Pancreas (tissue), 10 donors: ENCODE measurements at places on chromosomes 1 and 21. TPM values are rescaled to one million over a fixed set of nuclear protein-coding genes. Genes with fewer than 3 reads are reported as not detected.
A peak's percentile ranks its signal among the peaks of the same experiment; 100 is the strongest.

Gene SLC6A9
- 6.4 TPM for total RNA-seq

Gene FCRL5
- 0.12 TPM for total RNA-seq

Gene OPRD1
- total RNA-seq: 0.03 TPM

Gene TRIM17
- total RNA-seq: 0.67 TPM

Gene CD244
- total RNA-seq: not detected

Gene CCDC18
- total RNA-seq: 1.4 TPM

Gene CELSR2
- 4.5 TPM for total RNA-seq

Gene CDK18
- 7.7 TPM for total RNA-seq

Gene LCE1F
- total RNA-seq: not detected

DNA sequence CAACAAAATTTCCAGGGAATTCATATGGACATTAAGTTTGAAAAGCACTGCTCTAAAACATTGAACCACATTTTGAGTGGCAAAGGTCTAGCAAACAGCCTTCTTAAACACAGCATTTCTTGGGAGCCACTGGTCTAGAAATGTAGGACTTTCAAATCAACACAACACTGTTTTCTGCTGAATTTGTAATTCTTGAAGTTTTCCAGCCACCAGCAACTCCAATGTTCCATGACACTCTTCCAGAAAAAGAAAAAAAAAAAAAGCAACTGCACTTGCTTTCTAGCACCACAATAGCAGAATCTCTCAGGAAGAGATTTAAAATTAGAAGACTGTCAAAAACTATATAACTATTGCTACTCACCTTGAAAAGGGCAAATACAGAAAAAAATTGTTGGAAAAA is 4.5 kb downstream of the SYDE2 start:
- DNase-seq: no peak
- peak overlapping the region; percentile 16 for H3K27ac ChIP-seq
- H3K27me3 ChIP-seq: no peaks in the 10 kb centered on the region
- peaks cover 14% of the 10 kb centered on the region for H3K4me1 ChIP-seq
- H3K36me3 ChIP-seq: no peaks in the 10 kb centered on the region

GRCh38 chr1:207841293-207841692 is 69.6 kb downstream of the CD34 start:
- H3K27me3 ChIP-seq: no peaks in the 10 kb centered on the region
- H3K36me3 ChIP-seq: no peaks in the 10 kb centered on the region
- H3K4me1 ChIP-seq: peaks cover 6% of the 10 kb centered on the region
- no peak for DNase-seq
- no peak overlapping the region for H3K4me3 ChIP-seq
- no peak overlapping the region for H3K27ac ChIP-seq

DNA sequence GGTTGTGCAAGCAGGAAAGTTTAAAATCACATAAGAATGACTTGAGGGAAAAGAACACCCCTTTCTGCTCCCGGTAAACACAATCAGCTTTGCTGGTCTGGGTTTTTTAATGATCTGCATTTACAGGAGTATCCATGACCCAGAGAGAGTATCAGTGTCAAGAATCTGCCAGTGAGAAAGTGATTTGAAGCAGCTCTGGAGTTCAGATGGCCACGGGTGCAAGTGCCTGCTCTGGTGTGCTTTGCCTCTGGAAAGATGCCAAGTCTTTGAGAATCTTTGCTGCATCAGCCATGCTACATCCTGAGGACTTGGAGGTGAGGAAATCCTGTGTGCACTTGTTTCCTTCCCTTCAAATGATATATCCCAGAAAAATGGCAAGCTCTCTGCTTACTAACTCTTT is 18.6 kb upstream of the MYSM1 start:
- DNase-seq: no peak
- H3K36me3 ChIP-seq: no peaks in the 10 kb centered on the region
- no peak overlapping the region for H3K27ac ChIP-seq
- no peak overlapping the region for H3K4me3 ChIP-seq
- no peaks in the 10 kb centered on the region for H3K4me1 ChIP-seq
- no peaks in the 10 kb centered on the region for H3K27me3 ChIP-seq

DNA sequence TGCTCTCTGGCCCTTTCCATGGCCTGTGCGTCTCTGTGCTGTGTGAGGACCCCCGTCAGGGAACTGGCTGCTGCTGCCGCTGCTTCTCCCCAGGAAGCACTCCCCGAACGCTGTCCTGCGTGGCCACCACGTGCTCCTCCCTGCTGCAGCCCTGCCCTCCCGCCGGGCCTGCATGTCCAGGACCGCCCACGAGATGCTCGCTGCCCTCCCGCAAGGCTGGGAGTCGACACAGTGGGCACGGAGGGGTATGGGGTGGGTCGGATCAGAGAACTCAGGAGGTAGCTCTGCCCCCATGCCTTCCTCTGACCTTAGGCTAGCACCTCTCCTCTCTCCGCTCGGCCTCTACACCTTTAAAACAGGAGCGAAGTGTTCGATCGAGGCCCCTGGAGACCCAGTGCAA is 171.9 kb upstream of the AJAP1 start:
- H3K4me1 ChIP-seq: no peaks in the 10 kb centered on the region
- H3K27ac ChIP-seq: no peak overlapping the region

DNA sequence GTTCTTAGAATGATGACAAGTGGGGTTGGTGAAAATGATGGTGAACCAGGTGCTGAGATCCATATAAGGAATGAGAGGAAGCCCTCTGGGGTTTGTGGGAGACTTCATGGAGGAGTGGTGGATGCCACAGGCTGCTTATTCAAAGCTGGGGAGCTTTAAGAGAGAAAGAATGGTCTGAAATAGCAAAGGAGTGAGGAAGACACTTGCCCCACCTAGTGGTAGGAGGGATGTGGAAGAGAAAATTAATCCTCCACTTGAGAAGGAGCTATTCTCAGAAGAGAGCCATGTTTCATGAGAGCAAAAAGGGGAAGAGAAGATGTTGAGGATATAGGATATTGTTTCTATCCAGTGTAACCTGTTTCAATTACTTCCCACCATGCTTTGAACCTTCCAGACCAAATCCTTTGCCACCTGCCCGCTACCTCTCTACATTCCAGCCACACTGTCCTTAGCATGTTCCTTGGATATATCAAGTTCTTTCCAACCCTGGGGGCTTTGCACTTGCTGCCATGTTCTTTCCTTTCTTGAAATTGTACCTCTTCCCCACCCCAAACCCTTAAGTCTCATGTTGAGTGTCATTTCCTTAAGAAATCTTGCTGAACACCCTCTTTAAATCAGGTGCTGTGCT is 19.6 kb upstream of the ZNF648 start:
- H3K36me3 ChIP-seq: no peaks in the 10 kb centered on the region
- no peak overlapping the region for H3K4me3 ChIP-seq
- no peak for DNase-seq

GRCh38 chr1:86517336-86517735 is 29.5 kb upstream of the CLCA4 start:
- no peaks in the 10 kb centered on the region for H3K36me3 ChIP-seq
- H3K27ac ChIP-seq: no peak overlapping the region
- H3K4me1 ChIP-seq: no peaks in the 10 kb centered on the region
- no peak overlapping the region for H3K4me3 ChIP-seq
- no peaks in the 10 kb centered on the region for H3K27me3 ChIP-seq

DNA sequence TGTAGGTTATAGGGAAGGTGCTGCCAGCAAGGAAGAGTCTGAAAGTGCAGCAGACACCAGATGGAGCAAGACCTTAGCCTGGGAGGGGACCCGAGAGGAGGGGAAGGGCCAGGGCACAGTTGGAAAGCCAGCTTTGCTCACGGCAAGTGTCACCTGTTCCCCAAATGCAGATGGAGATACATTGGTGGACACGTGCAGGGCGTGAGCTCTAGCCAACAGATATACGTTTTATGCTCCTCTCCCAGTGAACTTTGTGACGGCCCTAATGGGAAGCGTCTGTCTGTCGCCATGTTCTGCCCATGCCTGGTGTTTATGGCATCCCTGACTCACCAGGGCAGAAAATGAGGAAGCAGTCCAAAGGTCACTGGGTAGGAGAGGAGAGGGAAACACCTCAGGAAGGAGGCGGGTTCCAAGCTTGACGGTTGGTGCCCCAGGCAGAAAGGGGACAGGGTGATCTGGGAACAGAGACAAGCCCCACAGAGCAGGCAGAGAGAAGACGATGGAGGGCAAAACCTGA is 7.6 kb downstream of the GPA33 start:
- H3K27ac ChIP-seq: no peak overlapping the region
- H3K36me3 ChIP-seq: no peaks in the 10 kb centered on the region
- H3K4me1 ChIP-seq: no peaks in the 10 kb centered on the region
- peak; percentile 31 for DNase-seq
- no peaks in the 10 kb centered on the region for H3K27me3 ChIP-seq

GRCh38 chr1:23168079-23168444 is 594 bp downstream of the LUZP1 start:
- peaks cover 8% of the 10 kb centered on the region for H3K4me1 ChIP-seq
- H3K27ac ChIP-seq: peak overlapping the region; percentile 80
- peak; percentile 26 for DNase-seq
- H3K27me3 ChIP-seq: no peaks in the 10 kb centered on the region
- no peaks in the 10 kb centered on the region for H3K36me3 ChIP-seq

DNA sequence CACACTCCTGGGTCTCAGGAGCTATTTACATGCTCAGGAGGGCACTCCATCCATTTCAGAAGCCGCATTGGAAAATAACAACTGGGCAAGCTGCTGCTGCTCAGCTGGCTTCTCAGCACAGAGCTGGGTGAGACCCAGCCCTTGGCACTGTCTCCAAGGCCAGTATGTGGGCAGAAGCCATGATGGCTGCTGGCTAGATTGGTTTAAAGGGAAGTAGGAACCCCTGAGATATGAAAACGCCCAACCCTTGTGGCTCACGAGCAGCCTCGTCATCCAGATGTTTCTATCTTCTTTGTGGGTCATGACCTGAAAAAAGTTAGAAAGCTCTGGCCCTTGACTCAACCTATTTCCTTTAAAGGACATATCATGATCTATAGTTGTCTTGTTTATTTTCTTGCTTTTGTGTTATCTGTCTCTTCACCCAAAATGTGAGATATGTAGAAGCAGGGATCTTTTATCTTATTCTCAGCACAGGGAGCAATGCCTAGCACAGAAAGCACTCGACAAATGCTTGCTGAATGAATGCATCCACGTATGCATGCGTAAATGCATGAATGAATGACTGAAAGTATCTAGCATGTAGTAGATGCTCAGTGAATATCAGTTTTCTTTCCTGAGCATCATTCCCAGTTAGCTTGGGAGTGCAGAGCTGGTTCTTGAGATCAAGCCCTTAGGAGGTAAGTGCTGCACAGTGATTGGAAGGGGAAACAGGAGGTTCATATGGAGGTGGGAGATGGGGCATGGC is 11.6 kb downstream of the MYBPH start:
- no peaks in the 10 kb centered on the region for H3K27me3 ChIP-seq

DNA sequence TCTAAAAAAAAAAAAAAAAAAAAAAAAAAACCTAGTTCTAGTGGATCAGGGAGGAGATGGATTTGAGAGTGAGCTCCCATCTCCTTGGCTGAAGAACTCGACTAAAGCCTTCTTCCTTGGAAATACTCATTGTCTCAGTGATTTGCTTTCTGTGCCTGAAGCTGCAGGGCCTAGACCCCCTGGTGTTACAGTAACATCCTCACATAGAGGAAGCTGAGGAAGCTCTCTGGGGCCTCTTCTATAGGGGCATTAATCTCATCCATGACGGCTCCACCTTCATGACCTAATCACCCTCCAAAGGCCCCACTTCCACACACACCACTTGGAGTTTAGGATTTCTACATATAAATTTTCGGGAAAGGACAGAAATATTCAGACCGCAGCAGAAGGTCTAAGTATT is 95.9 kb upstream of the ETS2 start:
- DNase-seq: no peak
- no peaks in the 10 kb centered on the region for H3K27me3 ChIP-seq
- no peaks in the 10 kb centered on the region for H3K36me3 ChIP-seq
- no peak overlapping the region for H3K4me3 ChIP-seq
- H3K27ac ChIP-seq: no peak overlapping the region
- H3K4me1 ChIP-seq: no peaks in the 10 kb centered on the region

DNA sequence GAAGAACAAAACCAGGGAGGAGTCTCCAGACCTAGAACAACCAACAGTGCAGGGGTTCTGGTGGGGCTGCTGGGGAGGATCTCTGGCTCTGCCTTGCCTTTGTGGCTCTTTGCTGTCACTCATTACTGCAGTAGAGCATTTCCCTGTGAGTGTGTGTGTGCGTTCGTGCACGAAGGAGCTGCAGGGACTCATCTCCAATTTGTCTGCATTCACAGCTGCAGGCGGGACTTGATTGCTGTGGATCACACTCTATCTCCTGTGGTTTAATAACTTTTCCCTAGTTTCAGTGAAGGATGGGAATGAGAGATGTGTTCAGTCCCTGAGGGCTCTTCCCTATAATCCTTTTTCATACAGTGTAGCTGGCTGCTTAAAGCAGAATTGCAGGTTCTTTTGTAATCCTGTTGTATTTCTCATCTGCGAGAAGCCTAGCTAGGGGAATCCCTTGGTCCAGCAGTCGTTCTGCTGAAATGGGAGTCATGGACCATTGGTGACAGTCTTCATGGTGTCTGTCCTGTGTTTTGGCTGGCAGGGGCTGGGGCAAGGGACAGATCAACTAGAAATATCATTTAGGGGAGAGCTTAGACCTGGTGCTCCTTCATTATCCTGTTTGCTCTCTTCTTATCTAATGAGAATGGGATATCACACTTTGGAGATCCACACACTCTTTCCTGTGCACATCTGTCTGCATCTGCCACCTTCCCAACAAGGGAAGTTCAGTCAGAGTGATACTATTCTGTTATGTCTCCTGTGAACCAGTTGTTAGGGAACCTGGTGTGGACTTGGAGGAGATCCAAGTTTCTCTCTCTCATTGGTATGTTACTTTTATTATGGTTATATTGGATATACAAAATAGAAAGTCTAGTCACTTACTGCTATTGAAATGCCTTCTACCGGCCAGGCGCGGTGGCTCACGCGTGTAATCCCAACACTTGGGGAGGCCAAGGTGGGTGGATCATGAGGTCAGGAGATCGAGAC is 3.0 kb downstream of the PCP4L1 start:
- H3K4me1 ChIP-seq: peaks cover 3% of the 10 kb centered on the region
- H3K4me3 ChIP-seq: no peak overlapping the region
- H3K36me3 ChIP-seq: no peaks in the 10 kb centered on the region
- no peak for DNase-seq
- no peaks in the 10 kb centered on the region for H3K27me3 ChIP-seq
- H3K27ac ChIP-seq: no peak overlapping the region

DNA sequence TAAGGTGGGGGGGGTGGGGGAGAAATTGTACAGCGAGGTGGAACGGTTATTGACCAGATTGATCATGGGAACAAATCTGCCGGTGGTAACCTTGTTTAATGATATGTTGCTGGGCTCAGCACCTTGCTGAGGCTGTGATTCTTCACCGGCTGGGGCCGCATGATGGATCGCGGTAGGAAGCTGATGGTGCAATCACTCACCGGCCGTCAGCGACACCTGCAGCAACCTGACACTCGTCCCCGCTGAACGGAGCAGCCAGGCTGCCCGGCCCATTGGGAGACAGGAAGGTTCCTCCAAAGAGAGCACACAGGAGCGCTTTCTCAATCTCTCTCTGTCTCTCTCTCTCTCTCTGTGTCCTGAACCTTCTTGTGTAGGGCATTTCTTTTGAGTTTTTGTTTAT is 128.5 kb upstream of the RRP15 start:
- H3K27me3 ChIP-seq: peaks cover 30% of the 10 kb centered on the region
- H3K36me3 ChIP-seq: no peaks in the 10 kb centered on the region
- no peak for DNase-seq
- no peak overlapping the region for H3K4me3 ChIP-seq

GRCh38 chr1:29752141-29752540 is 515.8 kb downstream of the PTPRU start:
- DNase-seq: no peak
- H3K4me1 ChIP-seq: no peaks in the 10 kb centered on the region
- no peak overlapping the region for H3K4me3 ChIP-seq
- no peaks in the 10 kb centered on the region for H3K27me3 ChIP-seq
- no peak overlapping the region for H3K27ac ChIP-seq

- H3K36me3 ChIP-seq: no peaks in the 10 kb centered on the region
- H3K27me3 ChIP-seq: no peaks in the 10 kb centered on the region
Measured at GRCh38 chr1:73662526-73662925, 535.5 kb downstream of the LRRIQ3 start.

- H3K27me3 ChIP-seq: no peaks in the 10 kb centered on the region
- H3K4me3 ChIP-seq: no peak overlapping the region
- H3K4me1 ChIP-seq: peaks cover 16% of the 10 kb centered on the region
Measured at GRCh38 chr1:33259879-33260278, 3.6 kb downstream of the ZNF362 start.
